ENCODE measurements at places on chromosomes 2 and 18. TPM values are rescaled to one million over a fixed set of nuclear protein-coding genes. Genes with fewer than 3 reads are reported as not detected.

CNTNAP5 gene
- not detected for polyA plus RNA-seq

MBD2 gene
- 146 TPM for polyA plus RNA-seq

L3MBTL4 gene
- polyA plus RNA-seq = 5.7 TPM

SULT1C4 gene
- 47.8 TPM for polyA plus RNA-seq

ACKR3 gene
- 75.3 TPM for polyA plus RNA-seq

ASB18 gene
- not detected for polyA plus RNA-seq

CD207 gene
- 0.08 TPM for polyA plus RNA-seq

RIT2 gene
- not detected for polyA plus RNA-seq

GRCh38 chr2:173599821-173600359, 245.2 kb downstream of the CDCA7 start:
- DNase-seq = no peak

- DNase-seq = no peak
These were observed 67.7 kb downstream of the SMCHD1 start for GRCh38 chr18:2723207-2723606.

GRCh38 chr2:100143286-100143685, 896 bp upstream of the AFF3 start:
- DNase-seq = no peak

GRCh38 chr2:109654326-109655050, 40.3 kb downstream of the SOWAHC start:
- DNase-seq = no peak

DNA sequence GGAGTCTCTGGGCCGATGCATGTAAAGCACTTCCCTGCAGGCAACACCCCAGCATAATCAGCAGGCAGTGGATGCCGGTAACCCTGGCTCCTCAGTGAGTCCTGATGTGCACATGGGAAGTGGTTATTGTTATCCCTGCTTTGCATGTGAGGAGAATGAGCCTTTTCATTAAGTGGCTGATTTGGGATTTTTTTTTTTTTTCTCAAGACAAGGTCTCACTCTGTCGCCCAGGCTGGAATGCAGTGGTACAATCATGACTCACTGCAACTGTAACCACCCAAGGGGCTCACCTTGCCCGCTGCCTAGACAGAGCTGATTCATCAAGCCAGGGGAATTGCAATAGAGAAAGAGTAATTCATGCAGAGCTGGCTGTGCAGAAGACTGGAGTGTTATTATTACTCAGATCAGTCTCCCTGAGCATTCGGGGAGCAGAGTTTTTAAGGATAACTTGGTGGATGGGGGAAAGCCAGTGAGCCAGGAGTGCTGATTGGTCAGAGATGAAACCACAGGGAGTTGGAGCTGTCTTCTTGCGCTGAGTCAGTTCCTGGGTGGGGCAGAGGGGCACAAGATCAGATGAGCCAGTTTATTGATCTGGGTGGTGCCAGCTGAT, 95.4 kb downstream of the SOCS6 start:
- no peak for DNase-seq

DNA sequence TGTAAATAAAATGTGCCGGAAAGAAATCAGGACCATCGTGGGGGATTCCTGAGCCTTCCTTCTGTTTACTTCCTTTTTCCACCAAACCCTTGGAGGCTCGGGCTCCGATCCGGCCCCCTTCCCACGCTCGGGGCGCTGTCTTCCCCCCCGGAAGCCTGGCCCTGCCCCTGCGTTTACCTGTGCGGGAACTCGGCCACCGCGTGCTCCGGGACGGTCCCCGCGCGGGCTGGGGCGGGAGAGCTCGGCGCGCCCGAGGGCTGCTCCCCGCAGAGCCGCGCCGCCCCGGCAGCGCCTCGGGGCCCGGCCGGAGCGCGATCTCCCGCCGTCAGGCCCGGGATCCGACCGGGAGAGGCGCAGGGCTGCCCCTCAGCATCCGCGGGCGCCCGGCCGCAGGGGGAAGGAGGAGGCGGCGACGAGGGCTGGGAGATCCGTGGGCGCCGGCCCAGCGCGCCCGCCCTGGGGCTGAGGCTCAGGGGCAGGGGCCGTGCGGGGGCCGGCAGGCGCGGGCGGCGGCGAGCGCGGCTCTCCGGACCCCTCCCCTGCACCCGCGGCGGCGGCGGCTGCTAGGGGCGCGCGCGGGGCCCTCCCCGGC, 435 bp downstream of the ADCY3 start:
- DNase-seq = no peak

- peak; percentile 27 for DNase-seq
These were observed 784 bp downstream of the ROCK1 start for GRCh38 chr18:21110713-21111345.

DNA sequence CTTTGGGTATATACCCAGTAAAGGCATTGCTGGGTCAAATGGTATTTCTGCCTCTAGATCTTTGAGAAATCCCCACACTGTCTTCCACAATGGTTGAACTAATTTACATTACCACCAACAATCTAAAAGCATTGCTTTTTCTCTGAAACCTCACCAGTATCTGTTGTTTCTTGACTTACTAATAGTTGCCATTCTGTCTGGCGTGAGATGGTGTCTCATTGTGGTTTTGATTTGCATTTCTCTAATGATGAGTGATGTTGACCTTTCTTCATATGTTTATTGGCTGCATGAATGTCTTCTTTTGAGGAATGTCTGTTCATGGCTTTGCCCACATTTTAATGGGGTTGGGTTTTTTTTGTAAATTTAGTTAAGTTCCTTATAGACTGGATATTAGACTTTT, 382.6 kb upstream of the ZNF804A start:
- no peak for DNase-seq

DNA sequence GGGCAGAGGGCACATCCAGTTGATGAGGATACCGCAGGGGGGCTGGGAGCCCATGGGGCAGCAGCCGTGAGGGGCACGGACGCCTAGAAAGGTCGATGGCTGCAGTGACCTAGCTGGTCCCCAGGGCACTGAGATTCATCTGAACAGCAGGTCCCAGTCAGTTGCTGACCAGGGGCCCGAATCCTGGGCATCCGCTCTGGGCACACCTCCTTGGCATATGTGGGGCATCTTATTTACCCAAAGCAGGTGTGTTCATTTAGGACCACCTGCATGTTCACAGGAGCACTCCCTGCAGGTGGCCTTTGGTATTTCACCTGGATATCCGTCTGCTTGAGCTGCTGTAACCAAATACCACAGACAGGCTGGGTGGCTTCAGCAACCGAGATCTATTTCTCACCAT, 72.0 kb upstream of the ODC1 start:
- no peak for DNase-seq

GRCh38 chr2:191218292-191218898, 26.8 kb upstream of the MYO1B start:
- DNase-seq = peak; percentile 58

GRCh38 chr18:74113711-74114110, 33.9 kb downstream of the FBXO15 start:
- DNase-seq = no peak

- no peak for DNase-seq
These were observed 290.7 kb upstream of the EPAS1 start for GRCh38 chr2:46006473-46007025.

Data from right renal cortex interstitium (tissue), 3 donors.